ENCODE measurements at places on chromosomes 12 and 14.

GRCh38 chr14:61927520-61927919, 165.3 kb downstream of the SNAPC1 start:
- no peak for ATAC-seq

- ATAC-seq: no peak
Measured at GRCh38 chr12:39401459-39401858, 41.5 kb downstream of the KIF21A start.

- ATAC-seq: no peak
Measured at GRCh38 chr14:39267608-39268005, 33.9 kb downstream of the MIA2 start.

DNA sequence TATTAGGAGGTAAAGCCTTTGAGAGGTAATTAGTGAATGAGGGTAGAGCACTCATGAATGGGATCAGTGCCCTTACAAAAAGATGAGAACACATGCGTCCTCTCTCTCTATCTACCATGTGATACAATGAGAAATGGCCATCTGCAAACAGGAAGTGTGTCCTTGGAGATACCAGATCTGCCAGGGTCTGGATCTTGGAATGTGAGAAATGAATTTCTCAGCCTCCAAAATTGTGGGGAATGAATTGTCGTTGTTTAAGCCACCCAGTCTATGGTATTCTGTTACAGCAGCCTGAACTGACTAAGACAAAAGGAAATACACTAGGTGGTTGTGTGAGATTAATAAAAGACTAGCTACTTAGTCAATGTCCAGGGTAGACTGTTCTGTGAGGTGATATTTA, 366.6 kb downstream of the NELL2 start:
- ATAC-seq: no peak

Measured in gastroesophageal sphincter (tissue), 4 donors.